ENCODE measurements at places on chromosomes 12 and 14.

DNA sequence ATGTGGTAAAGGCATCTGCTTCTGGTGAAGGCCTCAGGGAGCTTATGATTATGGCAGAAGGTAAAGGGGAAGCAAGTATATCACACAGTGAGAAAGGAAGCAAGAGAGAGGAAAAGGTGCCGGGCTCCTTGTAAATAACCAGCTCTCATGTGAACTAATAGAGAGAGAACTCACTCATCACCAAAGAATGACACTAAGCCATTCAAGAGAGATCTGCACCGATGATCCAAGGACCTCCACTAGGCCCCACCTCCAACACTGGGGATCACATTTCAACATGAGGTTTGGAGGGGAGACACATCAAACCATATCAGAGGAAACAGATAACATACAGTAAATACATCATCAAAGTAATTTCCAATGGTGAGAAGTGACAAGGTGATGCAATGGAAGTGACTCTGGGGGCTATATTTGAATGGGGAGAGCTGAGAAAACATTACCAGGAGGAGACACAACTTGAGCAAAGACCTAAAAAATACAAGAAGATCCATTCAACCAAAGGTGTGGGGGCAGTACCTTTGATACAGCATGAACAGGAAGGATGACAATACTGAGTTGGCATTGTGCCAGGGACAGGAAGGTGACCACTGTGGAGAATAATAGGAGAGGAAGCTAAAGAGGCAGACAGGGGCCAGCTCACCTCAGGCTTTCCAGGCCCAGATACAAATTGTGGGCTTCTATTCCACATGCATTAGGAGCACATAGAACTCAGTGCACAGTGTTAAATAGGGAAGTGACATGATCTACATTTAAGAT is 134.4 kb upstream of the GRIP1 start:
- no peak for DNase-seq

- DNase-seq, result no peak
These were observed 46.0 kb upstream of the CCDC60 start for GRCh38 chr12:119288576-119288975.

DNA sequence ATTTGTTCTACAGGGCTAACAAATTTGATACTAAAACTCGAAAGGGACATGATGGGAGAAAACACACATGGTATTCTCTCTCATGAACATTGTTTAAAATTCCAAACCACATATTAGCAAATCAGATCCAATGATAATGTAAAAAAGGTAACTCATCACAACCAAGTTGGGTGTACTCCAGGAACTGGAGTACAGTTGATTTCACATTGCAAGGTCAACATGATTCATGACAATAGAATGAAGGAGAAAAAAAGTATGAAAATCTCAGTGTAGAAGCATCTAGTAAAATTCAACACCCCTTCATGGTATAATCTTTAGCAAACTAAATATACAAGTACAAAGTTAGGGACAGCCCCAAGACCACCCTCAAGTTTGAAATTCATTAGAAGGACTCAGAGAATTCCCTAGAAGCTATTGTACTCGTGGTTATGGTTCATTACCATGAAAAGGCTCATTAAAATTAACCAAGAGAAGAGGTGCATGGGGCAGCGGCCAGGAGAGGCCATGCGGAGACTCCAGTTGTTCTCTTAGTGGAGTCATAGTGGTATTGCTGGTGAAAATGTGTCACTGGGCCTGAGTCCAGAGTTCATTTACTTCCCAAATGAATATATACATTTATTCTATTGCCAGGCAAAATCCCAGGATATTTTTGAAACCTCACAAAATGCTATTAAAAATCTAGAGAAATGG is 3.1 kb upstream of the CDCA4 start:
- no peak for DNase-seq

DNA sequence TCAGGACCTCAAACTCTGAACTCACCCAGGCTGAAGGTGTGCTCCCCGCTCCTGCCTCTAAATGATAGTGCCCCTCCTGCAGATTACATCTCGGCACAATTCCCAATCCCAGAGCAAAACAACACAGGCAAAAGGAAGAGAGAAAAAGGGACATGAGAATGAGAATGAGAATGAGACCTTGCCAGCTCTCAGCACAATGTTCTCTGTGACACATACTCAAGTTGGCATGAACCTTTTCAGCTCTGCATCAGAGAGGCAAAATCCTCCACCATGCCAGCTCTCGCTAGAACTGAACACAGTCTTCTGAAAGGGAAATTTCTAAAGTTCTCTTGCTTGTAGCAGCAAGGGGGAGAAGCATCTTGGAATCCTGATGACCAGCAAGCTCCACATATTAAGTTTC is 84.6 kb downstream of the KSR2 start:
- no peak for DNase-seq

DNA sequence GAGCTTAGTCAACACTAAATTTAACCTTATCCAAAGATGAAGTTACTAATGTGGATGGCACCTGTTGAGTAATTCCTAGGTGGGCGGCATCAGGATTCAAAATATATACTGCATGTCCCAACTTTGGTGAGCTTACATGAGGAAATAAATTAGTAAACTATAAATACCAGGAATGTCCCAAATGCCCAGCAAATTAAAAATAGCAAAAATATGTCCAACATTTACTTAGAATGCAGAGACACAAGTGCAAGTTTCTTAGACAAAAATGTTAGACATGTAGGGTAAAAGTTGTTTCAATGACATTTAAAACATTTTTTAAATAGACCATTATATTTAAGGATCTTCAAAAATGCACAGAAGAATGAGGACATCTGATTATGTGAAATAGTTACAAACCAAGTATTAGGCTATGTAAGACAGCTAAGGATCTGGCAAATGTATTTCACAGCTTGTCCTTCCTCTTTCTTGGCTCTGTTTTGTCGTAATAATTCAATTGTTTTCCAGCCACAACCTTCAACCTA is 115.9 kb downstream of the NAV3 start:
- no peak for DNase-seq

GRCh38 chr12:117076410-117077372 is 22.5 kb downstream of the TESC start:
- DNase-seq, result peak; percentile 42

DNA sequence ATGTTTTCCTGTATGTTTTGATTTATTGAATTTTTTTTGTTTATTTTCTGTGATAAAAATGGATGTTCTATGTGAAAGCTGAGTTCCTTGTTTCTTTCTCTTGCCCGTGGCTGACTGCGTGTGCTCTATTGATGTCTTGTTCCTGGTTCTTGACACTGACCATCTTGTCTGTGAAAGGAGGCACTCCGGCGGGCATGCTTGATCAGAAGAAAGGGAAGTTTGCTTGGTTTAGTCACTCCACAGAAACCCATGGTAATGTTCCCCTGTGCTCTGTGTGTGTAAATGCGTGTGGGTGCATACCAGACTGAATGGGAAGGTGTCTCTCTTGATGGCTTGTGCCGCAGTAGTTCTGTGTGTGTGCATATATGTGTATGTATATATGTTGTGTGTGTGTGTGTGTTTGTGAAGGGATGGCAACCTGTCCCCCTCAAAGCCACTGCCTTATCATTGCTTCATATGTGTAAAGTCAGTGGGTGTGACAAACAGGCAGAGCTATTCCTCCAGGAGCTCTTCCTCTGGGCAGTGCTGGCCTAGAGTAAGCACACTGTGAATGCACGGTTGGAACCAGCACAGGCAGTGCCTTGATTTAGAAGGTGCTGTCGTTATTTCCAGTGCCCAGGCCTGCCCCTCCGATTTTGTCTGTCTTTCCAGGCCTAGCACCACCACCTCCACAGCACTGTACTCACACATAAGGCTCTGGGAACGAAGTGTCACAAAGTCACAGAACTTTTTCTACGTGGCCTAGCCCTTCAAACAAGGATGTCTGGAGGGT is 247.3 kb upstream of the FKBP4 start:
- DNase-seq, result no peak

GRCh38 chr14:53851394-53852090 is 105.1 kb downstream of the BMP4 start:
- no peak for DNase-seq

- DNase-seq, result no peak
These were observed 1.4 kb upstream of the PKP2 start for GRCh38 chr12:32897687-32898573.

GRCh38 chr12:67630373-67631088 is 18.0 kb upstream of the DYRK2 start:
- no peak for DNase-seq

GRCh38 chr14:57153286-57153685 is 115.4 kb downstream of the EXOC5 start:
- no peak for DNase-seq

GRCh38 chr14:105399466-105399775 is 1.1 kb downstream of the TEX22 start:
- DNase-seq, result no peak

GRCh38 chr14:22520796-22521195 is 68.2 kb downstream of the DAD1 start:
- no peak for DNase-seq

GRCh38 chr12:19688532-19688931 is 249.2 kb downstream of the AEBP2 start:
- no peak for DNase-seq

DNA sequence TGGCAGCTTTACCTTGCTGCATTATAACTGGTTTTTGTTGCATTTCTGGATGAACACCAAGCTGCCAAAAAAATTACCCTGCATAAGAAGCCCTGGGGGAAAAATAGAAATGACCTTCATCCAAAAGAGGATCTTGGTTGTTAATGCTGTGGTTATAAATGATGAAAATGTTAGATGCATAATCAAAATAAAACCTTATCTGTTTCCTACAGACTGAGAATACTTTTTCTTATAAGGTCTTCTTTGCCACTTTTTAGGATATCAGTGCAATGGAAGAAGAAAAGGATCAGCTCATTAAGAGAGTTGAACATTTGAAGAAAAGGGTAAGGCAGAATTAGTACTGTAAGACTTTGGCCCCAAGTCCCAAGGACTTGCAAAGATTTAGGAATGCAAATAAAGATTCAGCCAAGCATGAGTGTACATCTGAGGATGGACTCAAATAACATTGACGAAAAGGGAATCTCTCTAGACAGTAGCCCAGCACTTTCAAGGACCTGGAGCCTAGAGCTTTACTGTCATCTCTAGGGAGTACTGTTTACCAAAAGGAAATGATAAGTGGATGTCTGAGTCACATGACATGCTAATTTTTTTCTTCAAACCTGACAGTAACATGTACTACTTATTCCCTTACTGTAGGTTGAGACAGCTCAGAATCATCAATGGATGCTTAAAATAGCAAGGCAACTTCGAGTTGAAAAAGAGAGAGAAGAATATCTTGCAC is 10.7 kb downstream of the IFT81 start:
- DNase-seq, result no peak

GRCh38 chr12:15819644-15820437 is 30.7 kb upstream of the EPS8 start:
- no peak for DNase-seq

- no peak for DNase-seq
These were observed 135.9 kb downstream of the KTN1 start for GRCh38 chr14:55715889-55716288.
